ENCODE measurements at places on chromosomes 1 and 21. TPM values are rescaled to one million over a fixed set of nuclear protein-coding genes. Genes with fewer than 3 reads are reported as not detected.

RXFP4 gene
- total RNA-seq = 1.0 TPM

EIF3I gene
- 182 TPM for total RNA-seq

CFHR2 gene
- total RNA-seq = not detected

CNR2 gene
- not detected for total RNA-seq

TP73 gene
- total RNA-seq = 0.38 TPM

HSD3B1 gene
- total RNA-seq = 0.31 TPM

NR1I3 gene
- total RNA-seq = 4.0 TPM

All from motor neuron (in vitro differentiated cells).